NCI-H1105 treated with DMSO at 0.1 percent for 48 hours (cell line): ENCODE measurements at places on chromosomes 1 and 21.

DNA sequence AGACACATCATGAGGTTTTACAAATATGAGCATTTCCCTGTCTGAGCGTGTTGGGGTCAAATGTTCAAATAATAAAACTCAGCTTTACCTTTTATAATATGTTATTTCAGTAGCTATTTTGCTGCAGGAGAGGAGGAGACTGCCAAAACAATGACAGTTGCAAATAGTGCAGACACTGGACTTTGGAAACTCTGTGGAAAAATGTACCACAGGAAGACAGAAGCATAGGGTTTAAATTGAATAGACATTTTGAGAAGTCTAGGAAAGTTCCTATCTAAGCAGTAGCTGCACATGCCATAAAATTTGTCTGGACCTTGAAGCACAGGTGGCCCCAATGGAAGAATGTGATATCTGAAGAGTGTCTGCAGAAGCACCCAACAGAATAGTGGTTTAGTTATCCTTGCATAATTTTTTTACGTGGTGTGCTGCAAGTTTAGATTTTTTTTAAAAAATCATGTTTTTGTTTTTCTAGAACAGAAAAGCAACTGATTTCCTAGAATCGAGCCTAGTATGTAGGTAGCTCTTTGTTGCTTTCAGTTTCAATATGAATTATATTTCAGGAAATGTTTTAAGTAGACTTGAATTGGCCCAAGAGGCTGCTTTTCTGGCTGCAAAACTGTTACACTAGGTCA lies 14.0 kb upstream of the GBP5 start:
- DNase-seq = no peak

DNA sequence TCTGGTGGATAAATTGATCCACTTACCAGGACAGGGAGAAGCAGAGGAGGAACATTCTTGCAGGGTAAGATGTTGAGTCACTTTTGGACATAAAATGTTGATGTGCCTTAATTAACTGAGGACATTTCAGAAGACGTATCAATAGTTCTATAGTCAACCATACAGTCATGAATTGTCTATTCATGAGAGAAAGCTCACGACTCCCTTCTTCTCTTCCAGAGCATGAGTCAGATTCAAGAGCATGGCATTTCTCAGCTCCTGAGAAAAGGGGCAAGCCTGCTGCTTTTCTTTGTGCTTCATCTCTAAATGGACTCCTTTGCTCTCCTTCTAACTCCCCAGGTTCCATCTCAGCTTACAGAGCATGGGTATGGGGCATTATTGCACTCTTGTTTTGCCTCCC lies 55.7 kb downstream of the ADGRL4 start:
- DNase-seq = no peak

DNA sequence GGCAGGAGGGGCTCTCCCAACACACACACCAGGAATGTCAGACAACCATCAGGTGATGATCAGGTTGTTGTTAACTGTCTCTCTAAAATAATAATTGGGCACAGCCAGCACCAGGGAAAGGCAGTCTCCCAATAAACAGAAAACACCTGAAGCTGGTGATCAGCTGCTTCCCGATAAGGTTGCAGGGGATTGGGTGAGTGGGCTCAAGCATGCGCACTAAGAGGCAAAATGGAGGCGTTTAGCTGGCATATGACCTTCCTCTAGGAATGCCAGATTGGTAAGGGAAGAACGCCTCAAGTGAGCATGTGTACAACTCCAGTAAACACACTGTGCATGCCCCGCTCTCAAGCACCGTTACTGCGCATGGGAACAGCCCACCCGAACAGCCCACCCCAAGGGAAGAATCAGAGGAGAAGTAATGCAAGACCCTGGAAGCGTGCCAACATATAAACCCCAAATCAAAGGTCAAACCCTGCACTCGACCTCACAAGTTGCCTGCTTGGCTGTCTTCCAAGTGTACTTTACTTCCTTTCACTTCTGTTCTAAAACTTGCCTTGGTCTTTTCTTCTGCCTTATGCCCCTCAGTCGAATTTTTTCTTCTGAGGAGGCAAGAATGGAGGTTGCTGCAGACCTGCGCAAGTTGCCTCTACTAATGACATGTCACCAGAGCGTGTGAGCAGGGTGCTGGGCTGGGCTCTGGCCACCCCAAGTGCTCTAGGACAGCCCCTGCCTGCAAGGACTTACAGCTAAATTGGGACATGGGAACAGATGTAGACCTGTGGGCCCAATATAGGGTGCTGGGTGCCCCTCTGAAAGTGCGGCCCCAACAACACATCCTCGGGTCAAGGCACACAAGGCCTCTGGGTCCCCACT lies 200.8 kb downstream of the RHOU start:
- no peak for DNase-seq

DNA sequence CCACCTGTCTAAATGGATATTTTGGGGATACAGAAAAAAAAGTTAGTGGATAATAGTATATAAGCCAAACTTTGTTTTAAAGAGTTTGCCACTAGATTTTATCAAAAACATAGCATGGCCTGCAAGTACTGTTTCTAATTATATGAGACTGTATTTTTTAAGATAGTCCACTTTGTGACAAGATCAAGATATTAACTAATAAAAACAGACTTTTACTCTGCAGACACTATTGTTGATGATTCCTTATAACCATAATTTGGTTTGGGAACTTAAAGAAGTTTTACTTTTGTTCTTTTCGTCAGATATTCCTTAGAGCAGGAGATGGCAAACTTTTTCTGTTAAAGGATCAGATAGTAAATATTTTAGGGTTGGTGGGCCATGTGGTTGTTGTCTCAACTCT lies 36.4 kb downstream of the SMG7 start:
- no peak for DNase-seq

DNA sequence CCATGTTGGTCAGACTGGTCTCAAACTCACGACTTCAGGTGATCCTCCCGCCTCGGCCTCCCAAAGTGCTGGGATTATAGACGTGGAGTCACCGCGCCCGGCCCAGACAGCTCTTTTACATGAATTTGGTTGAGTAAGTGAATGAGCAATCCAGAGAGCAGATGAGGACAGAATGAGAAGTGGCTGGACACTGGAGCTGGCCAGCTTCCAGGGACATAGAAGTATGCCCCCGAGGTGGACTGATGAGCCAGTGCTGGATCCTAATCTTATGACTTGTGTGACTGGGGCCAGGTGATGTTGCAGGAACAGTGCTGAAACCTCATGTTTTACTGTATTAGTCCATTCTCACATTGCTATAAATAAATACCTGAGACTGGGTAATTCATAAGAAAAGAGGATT lies 35.9 kb upstream of the KANK4 start:
- DNase-seq = no peak

GRCh38 chr1:6425658-6426057 lies 1.1 kb downstream of the ESPN start:
- DNase-seq = no peak

- DNase-seq = no peak
These were observed 7.1 kb upstream of the NID1 start for GRCh38 chr1:236072001-236072400.
